WTC11 (cell line): ENCODE measurements at places on chromosomes 1 and 21. TPM values are rescaled to one million over a fixed set of nuclear protein-coding genes. Genes with fewer than 3 reads are reported as not detected.

Gene CALML6
- 0.87 to 2.1 TPM (median 1.9 TPM) in 3 replicates for total RNA-seq

Gene FNDC5
- 1.2 to 1.6 TPM (median 1.4 TPM) in 3 replicates for total RNA-seq

Gene GJB5
- total RNA-seq = 0.55 to 0.96 TPM (median 0.89 TPM) in 3 replicates

Gene TSPAN2
- 12.0 to 14.8 TPM (median 14.6 TPM) in 3 replicates for total RNA-seq

Gene PLA2G2F
- not detected in 3 replicates for total RNA-seq

Gene CACNA1S
- 0.02 to 0.09 TPM (median 0.07 TPM) in 3 replicates for total RNA-seq

Gene AZIN2
- 0.89 to 1.7 TPM (median 1.1 TPM) in 3 replicates for total RNA-seq

Gene CD52
- 2.8 to 3.7 TPM (median 3.4 TPM) in 3 replicates for total RNA-seq

DNA sequence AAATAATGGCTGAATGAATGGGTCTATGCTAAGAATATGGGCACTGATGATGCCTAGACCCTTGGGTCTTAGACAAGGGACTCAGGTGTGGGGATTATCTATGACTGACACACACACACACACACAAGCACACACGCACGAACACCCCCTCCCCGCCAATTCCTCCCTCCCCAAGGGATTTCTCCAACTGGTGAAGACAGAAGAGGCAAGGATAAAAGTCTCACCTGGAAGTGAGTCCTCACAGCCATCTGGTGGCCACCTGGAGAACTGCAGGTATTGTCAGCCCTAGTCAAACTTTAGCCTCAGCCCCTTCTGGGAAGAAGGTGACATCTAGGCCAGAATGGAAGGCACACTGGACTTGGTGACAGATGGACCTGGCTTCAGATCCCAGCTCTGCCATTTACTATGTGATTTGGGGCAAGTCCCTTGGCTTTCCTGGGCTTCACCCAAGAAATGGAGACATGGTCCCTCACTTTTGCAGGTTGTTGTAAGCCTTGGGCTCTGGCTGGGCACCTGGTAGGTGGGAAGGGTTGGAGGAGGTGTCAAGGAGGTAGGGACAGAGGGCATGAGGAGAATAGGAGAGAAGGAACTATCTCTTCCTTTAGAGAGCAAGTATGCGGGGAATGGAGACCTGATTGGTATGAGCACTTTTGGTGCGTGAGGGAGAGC, 4.0 kb upstream of the GPR3 start:
- DNase-seq = peak; percentile 91
- peaks cover 13% of the 10 kb centered on the region; the same call in 1 of the 2 replicates for H3K27me3 ChIP-seq
- no peak overlapping the region for H3K4me3 ChIP-seq
- peaks cover 18% of the 10 kb centered on the region for H3K4me1 ChIP-seq

- H3K27ac ChIP-seq = no peak overlapping the region
- peaks cover 8% of the 10 kb centered on the region for H3K36me3 ChIP-seq
- DNase-seq = no peak
- H3K4me1 ChIP-seq = no peaks in the 10 kb centered on the region
Measured at GRCh38 chr21:28779914-28780313, 212.8 kb downstream of the LTN1 start.

GRCh38 chr1:64663668-64664067, 81.2 kb upstream of the RAVER2 start:
- DNase-seq = peak; percentile 52
- no peaks in the 10 kb centered on the region for H3K27me3 ChIP-seq

DNA sequence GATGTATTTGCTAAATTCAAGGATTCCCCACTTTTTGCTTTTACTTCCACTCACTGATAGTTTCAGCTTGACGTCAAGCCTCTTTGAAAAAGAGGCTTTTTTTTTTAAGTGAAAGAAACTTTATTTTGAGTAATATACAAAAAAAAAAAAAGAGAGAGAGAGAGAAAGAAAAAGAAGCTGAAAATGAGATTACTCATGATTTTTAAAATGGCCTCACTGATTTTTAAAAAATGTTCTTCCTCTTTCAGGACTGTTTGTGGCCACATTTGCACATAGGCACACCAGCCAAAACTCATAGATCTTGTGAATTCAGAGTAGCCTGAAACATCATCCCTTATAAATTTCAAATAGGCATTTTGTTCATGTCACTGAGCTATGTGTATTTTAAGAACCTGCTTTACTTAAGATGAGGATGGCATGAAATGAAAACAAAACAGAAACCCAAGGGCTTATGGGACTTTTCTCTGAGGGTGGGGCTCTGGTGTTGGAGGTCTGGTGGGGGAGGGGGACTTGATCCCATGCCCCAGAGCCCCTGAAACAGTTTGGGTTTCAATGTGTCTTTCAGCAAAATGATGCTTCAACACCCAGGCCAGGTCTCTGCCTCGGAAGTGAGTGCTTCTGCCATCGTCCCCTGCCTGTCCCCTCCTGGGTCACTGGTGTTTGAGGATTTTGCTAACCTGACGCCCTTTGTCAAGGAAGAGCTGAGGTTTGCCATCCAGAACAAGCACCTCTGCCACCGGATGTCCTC, 6.1 kb downstream of the ATF3 start:
- peaks cover 17% of the 10 kb centered on the region for H3K27me3 ChIP-seq
- H3K4me1 ChIP-seq = peaks cover 53% of the 10 kb centered on the region
- no peak overlapping the region for H3K27ac ChIP-seq

DNA sequence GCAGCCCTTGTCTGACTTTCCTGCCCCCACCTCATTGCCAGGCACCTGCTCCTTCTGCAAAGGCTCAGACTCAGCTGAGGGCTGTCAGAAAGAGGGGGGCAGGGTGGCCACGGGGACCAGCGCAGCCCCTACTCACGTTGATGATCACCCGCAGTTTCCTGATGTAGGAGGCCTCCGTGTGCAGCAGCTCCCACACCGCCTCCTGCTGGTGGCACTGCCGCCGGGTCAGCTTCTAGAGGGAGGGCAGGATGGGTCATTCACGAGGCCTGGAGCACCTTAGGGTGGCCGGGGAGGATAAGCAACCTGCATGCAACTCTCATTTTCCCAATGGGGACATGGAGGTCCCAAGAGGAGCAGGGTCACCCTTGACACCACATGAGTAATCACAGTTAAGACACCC, 6.4 kb upstream of the TNFRSF25 start:
- peaks cover 34% of the 10 kb centered on the region for H3K4me1 ChIP-seq
- peak; percentile 68 for DNase-seq
- H3K27ac ChIP-seq = no peak overlapping the region
- peak overlapping the region; percentile 41 for H3K4me3 ChIP-seq
- H3K36me3 ChIP-seq = peaks cover 24% of the 10 kb centered on the region
- no peaks in the 10 kb centered on the region for H3K27me3 ChIP-seq

GRCh38 chr1:171802207-171802606, 20.7 kb downstream of the METTL13 start:
- peak overlapping the region; percentile 83 for H3K27ac ChIP-seq
- H3K4me1 ChIP-seq = peaks cover 25% of the 10 kb centered on the region
- H3K36me3 ChIP-seq = peaks cover 6% of the 10 kb centered on the region
- no peaks in the 10 kb centered on the region for H3K27me3 ChIP-seq

DNA sequence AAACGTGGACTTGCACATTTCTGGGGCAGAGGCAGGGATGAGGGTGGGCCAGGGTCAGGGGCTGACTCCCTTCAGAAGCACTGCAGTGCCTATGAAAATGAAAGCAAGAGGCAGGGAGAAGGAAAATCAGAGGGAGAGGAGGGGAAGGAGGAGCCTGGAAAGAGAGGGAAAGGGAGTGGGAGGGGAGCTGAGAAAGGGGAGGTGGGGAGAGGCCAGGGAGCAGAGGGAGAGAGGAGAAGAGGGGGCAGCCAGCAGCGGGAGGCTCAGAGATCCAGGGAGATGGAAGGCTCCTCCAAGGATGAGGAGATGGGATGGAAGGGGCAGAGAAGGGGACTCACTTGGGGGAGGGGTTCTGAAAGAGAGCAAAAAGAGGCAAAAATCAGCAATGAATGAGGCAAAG, 96.3 kb upstream of the KLHDC7A start:
- peaks cover 30% of the 10 kb centered on the region for H3K4me1 ChIP-seq
- peaks cover 52% of the 10 kb centered on the region for H3K27me3 ChIP-seq
- no peak for DNase-seq
- peaks cover 19% of the 10 kb centered on the region for H3K36me3 ChIP-seq

DNA sequence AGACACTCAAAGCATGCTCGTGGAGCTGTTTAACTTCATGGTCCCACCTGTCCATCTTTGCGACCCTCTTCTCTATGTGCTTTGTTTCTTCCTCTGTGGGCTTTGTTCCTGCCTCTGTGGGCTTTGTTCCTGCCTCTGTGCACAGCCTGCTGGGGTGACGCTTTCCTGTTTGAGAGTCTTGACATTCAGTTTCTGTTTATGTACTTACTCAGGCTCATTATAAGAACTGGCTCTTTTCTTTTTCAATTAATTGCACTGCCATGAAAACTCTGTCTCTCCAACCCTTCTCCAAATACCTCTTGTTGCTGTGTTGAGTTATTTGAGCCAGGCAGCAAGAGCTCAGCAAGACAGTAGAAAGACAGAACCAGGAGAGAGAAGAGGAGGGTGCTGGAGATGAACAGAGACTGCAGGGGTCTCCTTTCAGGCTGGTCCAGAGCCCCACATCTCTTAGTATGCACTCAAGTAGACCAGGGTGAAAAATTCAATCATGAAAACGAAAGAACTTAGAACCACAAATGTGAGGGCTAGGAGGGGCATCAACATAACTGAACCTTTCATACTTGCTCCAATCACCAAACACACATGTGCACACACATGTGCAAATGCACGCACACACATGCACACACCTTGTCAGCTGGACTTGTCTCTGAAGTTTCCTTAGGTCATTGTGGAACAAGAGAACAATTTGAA, 88.3 kb upstream of the SGIP1 start:
- H3K36me3 ChIP-seq = no peaks in the 10 kb centered on the region
- H3K27me3 ChIP-seq = no peaks in the 10 kb centered on the region
- DNase-seq = no peak
- no peak overlapping the region; the same call in 1 of the 2 replicates for H3K27ac ChIP-seq
- H3K4me1 ChIP-seq = peaks cover 16% of the 10 kb centered on the region
- no peak overlapping the region for H3K4me3 ChIP-seq

DNA sequence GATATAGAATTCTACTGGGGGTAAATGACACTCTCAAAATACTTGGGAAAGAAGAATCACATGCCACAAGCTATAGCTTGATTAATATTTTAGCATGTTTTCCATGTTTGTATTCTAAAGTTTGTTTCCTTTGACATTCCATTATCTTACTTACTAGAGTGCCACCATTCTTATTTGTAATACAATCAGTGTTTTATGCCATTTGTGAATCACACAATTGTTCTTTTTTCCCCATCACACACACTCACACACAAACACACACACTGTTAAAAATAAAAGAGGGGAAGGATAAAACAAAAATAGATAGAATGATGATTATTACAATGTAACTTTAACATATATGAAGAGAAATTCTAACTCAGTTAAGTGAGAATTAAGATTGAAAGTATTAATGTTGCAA, 16.0 kb upstream of the TEKT2 start:
- no peaks in the 10 kb centered on the region for H3K27me3 ChIP-seq
- no peak overlapping the region for H3K4me3 ChIP-seq
- H3K27ac ChIP-seq = no peak overlapping the region
- DNase-seq = no peak
- H3K36me3 ChIP-seq = no peaks in the 10 kb centered on the region
